CD4-positive, alpha-beta T cell treated with Interleukin-15 for 4 hours (primary cell): ENCODE measurements at places on chromosomes 4 and X.
A peak's percentile ranks its signal among the peaks of the same experiment; 100 is the strongest.

DNA sequence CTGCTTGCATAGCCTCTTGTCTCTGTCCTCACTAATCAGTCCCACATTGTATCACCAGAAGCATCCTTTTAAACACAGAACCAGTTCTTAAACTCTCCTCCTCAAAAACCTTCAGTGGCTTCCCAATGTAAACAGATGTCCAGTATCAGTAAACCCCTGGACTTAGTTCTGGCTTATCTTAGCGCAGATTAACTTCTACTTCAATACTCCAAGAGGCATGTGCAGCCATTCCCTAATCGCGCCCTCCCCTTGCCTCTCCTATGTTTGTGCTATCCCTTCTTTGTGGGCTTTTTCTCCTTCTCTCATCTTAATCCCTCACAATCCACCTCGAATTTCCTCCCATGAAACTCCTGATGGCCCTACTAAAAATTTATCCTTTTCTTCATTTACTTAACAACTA, 193.8 kb downstream of the FBXO8 start:
- no peak for DNase-seq

DNA sequence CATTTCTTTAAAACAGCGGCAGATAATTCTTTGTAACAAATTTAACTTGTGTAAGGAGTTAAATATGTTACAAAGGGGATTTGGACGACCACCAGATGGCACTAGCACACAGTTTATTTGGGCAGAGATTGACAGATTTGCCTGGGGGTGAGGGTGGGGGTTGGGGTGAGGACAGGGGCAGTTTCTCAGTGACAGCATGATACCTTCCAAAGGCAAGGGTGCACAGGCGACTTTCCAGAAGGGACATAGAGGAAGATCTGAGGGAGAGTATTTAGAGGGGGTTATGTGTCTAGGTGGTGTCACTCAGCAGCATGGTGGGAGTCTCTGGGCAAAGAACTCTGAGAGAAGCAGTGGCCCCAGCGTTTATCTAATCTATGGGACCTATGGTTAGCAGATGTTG, 9.6 kb upstream of the TMA16 start:
- DNase-seq: peak; percentile 60

DNA sequence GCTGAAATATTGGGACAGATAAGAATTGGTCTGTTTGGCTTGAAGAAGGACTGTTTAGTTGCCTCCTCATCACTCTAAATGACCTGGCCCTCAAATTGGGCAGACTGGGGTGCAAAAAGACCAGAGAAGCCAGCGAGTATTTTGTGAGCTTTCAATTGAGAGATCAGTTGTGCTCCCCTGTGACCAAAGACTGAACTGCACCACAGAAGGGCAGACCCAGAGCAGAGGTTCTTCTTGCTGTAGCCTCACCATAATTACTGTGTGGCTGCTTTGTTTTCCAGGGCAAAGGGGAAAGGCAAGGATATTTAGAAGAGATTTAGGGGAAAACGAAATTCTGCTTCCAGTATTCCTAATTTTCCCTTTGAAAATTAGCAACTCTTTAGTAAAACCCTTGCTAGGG, 104.0 kb upstream of the MBNL3 start:
- DNase-seq: no peak

DNA sequence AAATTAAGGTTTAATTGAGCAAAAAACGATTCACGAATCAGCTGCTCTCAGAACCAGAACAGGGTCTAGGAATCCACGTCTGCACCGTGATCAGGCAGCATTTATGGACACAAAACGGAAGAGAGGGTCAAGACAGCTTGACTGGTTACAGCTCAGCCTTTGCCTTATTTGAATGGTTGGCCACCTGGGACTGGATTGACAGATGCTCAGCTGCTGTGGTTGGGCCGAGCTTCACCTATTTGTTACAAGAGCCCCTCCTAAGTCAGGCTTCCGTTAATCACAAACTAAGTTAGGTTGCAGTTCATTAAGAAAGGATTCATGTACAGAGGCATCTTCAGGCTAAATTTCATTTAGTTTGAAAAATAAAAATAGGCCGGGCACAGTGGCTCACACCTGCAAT, 50.6 kb upstream of the MAN2B2 start:
- no peak for DNase-seq

- no peak for DNase-seq
Measured at GRCh38 chrX:25650216-25650820, 487.8 kb upstream of the MAGEB18 start.

- DNase-seq: no peak
Measured at GRCh38 chr4:44738615-44739014, 12.3 kb upstream of the GNPDA2 start.

DNA sequence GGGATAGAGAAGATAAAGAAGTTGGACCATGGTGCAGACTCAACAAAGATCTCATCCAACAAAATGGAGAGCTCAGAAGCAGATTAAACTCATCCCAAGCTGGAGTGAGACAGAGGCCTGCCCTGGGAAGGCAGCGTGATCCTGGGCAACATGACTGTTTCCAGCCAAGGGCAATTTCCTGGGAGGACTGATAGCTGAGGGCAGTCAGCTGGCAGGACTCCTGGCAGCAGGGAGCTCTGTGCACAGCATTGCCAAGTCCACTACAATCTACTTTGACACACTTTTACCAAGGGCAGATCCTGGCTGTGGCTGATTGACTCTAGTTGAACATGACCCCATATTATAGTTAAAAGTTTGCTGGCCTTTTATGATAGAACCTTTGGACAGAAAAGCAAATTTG, 357.3 kb upstream of the RASGEF1B start:
- no peak for DNase-seq

DNA sequence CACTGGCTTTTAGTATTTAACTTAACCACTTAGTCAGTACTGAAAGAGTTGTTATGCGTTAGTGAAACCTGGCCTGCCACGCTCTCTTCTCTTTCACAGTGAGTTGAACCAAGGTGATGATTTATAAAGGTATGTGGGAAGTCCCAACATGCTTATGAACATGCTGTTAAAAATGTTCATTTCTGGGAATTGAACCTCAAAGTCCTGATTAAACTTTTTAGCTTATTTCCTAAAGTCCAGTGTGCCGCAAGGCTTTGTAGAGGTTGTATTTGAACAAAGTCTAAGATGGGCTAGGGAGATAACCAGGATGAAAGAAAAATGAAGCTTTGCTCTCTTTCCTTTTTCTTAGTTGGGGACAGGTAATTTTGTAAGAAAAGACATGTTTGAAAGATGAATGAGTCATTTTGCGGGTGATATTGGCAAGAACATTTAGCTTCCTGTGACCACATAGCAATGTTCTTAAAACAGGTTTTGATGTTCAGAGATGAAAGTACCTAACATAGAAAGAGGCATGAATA, 270.3 kb downstream of the DTHD1 start:
- DNase-seq: peak; percentile 0

GRCh38 chr4:74793757-74794381, 454 bp downstream of the BTC start:
- no peak for DNase-seq

DNA sequence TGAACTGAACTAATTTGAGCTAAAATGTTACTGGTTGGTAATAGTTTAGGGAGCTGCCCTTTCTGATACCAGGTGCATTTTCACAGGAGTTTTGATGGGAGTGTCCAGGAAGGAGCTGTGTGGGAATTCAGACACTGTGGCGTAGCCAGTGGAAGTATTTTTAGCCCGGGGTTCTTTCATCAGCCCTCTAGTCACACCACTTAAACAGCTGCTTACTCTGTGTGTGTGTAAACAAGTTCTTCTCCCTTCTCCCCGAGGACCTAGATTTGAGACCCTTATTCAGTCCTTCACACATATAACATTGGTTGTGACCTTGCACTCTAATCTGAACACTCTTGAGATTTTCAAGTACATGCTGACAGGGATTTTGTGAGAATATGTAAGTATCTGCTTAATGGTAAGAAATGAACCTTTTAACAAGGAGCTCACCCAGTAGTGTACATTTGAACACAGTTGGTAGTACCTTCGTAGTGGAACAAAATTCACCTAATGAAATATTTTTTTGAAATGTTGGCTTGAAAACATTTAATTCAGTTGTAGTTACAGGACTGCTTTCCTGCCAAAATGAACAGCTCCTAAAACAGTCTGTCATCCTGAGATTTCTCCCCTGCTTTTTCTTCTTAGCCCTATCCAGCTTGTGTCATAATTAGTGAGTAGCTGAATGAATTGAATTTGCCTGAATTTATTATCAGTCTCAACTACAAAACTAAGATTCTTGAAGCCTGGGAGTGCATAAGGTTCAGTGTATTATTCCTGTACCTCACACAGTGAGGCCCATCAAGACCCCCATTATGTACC, 61.8 kb downstream of the BMPR1B start:
- no peak for DNase-seq

DNA sequence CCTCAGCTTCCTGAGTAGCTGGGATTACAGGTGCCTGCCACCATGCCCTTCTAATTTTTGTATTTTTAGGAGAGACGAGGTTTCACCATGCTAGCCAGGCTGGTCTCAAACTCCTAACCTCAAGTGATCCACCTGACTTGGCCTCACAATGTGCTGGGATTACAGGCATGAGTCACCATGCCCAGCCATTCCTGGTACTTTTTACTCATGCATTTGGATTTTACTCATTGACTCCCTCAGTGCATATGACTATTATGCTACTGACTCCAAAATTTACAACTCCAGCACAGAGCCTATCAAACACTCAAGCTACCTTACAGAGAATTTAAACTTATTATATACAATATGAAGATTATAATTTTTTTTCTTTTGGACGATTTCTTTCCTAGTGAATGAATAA, 199.9 kb downstream of the CXXC4 start:
- no peak for DNase-seq

DNA sequence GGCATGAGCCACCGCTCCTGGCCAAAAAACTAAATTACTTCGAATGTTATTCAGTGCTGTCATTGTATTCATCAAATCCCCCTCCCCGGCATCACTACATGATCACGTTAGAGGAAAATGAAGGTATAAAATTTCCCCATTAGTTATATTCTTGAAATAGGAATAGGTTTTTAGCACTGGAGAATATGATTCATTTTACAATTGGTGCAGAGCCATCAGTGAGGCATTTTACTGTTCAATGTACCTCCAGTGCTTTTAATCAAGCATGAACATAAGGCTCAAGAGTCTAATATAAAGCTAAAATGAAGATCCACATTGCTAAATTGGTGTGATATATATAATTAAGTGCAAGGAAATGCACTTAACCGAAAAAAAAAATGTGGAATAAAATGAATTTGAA, 18.3 kb downstream of the KLF3 start:
- DNase-seq: no peak

DNA sequence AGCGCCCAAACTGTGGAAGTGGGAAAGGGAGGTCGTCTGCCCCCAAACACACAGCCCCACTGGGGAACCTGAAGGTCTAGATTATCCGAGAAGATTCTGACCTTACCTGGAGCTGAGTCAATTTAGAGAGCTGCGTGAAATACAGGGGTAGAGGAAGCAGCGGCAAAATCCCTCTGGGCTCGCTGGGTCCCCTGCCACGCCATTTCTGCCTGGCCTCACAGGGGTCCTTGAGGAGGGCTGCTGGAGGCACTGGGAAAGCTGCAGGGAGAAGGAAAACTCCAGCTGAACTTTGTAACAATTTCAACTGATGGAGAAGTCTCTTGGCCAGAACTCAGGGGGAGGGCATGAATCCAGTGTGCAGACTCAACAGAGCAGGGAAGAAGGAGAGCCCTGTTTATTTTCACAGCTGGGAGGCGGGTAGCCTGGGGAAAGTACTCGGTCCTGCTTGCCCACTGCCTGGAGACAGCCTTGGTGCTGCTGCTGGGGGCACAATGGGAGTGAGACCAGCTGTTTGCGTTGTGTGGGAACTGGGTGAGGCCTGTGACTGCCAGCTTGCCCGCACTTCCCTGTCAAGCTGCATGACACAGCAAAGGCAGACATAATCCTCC, 93.2 kb upstream of the MAPK10 start:
- no peak for DNase-seq

DNA sequence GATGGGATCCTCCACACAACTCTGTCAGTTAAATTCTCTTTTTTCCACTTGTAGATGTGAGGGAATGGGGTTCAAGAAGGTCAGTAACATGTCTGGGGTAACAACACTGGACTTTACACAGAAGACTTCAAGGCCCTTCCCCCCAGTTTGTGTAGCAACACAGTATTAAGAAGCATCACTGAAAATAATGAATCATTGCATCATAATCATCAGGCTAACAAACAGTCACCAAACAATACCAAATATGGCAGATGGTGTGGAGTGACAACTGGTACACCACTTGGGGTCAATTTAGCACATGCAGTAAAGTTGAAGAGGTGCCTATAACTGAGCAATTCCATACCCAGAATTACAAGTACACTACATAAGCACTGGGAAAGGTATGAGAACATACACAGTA, 38.6 kb downstream of the BOD1L1 start:
- DNase-seq: no peak

GRCh38 chrX:11535156-11535919, 130.4 kb downstream of the ARHGAP6 start:
- DNase-seq: no peak

- DNase-seq: no peak
Measured at GRCh38 chr4:8179771-8180170, 19.3 kb upstream of the SH3TC1 start.
